ENCODE measurements at places on chromosomes 11 and 22. TPM values are rescaled to one million over a fixed set of nuclear protein-coding genes. Genes with fewer than 3 reads are reported as not detected.
A peak's percentile ranks its signal among the peaks of the same experiment; 100 is the strongest.

Gene SERPIND1
- total RNA-seq = not detected

- peaks cover 93% of the 10 kb centered on the region for H3K27me3 ChIP-seq
- peaks cover 6% of the 10 kb centered on the region for H3K4me1 ChIP-seq
- no peak overlapping the region for H3K27ac ChIP-seq
- no peak overlapping the region for H3K4me3 ChIP-seq
- DNase-seq = no peak
- peaks cover 2% of the 10 kb centered on the region for H3K36me3 ChIP-seq
These were observed 197.8 kb upstream of the SORL1-AS1 start for GRCh38 chr11:121650351-121651256.

Gene SYCE3
- not detected for total RNA-seq

DNA sequence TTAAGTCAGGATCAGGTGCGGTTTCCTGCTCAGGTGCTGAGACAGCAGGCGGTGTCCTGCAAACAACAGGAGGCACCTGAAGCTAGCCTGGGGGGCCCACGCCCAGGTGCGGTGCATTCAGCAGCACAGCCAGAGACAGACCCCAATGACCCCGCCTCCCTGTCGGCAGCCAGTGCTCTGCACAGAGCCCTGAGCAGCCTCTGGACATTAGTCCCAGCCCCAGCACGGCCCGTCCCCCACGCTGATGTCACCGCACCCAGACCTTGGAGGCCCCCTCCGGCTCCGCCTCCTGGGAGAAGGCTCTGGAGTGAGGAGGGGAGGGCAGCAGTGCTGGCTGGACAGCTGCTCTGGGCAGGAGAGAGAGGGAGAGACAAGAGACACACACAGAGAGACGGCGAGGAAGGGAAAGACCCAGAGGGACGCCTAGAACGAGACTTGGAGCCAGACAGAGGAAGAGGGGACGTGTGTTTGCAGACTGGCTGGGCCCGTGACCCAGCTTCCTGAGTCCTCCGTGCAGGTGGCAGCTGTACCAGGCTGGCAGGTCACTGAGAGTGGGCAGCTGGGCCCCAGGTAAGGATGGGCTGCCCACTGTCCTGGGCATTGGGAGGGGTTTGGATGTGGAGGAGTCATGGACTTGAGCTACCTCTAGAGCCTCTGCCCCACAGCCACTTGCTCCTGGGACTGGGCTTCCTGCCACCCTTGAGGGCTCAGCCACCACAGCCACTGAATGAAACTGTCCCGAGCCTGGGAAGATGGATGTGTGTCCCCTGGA, at the start of gene MYO7A:
Gene MYO7A, plus strand, starts transcription at position 327 of the 772 bp plus-strand sequence. CDS start 2,389 bp downstream, outside the sequence.
- peaks cover 20% of the 10 kb centered on the region for H3K36me3 ChIP-seq
- peaks cover 8% of the 10 kb centered on the region for H3K4me1 ChIP-seq
- peak within 1 kb of the TSS; percentile 62 for H3K4me3 ChIP-seq
- no peak within 1 kb of the TSS for H3K27ac ChIP-seq
- peak; percentile 47 for DNase-seq
- no peaks in the 10 kb centered on the region for H3K27me3 ChIP-seq

GRCh38 chr11:58575377-58576020, at the start of gene LPXN:
Gene LPXN (minus strand): TSS chr11:58575856. CDS start chr11:58575772, 84 bp downstream.
- H3K36me3 ChIP-seq = peaks cover 37% of the 10 kb centered on the region
- DNase-seq = no peak
- H3K4me1 ChIP-seq = peaks cover 19% of the 10 kb centered on the region
- H3K27ac ChIP-seq = peak within 1 kb of the TSS; percentile 96
- H3K4me3 ChIP-seq = peak within 1 kb of the TSS; percentile 97
- no peaks in the 10 kb centered on the region for H3K27me3 ChIP-seq

- H3K4me1 ChIP-seq = peaks cover 27% of the 10 kb centered on the region
- peak overlapping the region; percentile 26 for H3K4me3 ChIP-seq
- H3K27me3 ChIP-seq = no peaks in the 10 kb centered on the region
These were observed 16.6 kb downstream of the CRELD2 start for GRCh38 chr22:49934891-49935557.

DNA sequence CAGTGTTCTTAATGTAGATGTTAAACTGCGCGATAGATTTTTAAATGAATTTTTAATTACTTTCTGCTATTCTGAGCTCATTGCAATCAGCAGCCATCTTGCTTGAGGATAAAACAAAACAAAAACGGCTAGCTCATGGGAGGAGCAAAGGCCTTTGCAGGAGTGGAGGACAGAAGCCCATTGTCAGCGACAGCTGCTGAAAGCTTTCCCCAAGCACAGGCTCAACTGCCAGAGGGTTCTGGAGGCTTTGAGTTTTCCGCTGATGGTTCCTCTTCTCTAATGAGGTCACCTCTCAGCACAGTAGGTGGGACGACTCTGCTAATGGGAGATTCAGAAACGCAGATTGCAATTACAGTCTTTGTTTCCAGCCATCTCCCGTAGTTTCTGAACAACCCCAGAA, 167.1 kb upstream of the TTC12 start:
- H3K36me3 ChIP-seq = no peaks in the 10 kb centered on the region
- peaks cover 47% of the 10 kb centered on the region for H3K27me3 ChIP-seq
- no peak overlapping the region for H3K4me3 ChIP-seq
- H3K4me1 ChIP-seq = no peaks in the 10 kb centered on the region
- no peak overlapping the region for H3K27ac ChIP-seq
- DNase-seq = no peak

Gene UBQLNL
- 0.14 TPM for total RNA-seq

- H3K27ac ChIP-seq = no peak overlapping the region
- no peaks in the 10 kb centered on the region for H3K4me1 ChIP-seq
- H3K27me3 ChIP-seq = peaks cover 8% of the 10 kb centered on the region
These were observed 301.8 kb upstream of the SORL1-AS1 start for GRCh38 chr11:121754598-121754997.

Gene DDIAS
- total RNA-seq = 14.1 TPM

DNA sequence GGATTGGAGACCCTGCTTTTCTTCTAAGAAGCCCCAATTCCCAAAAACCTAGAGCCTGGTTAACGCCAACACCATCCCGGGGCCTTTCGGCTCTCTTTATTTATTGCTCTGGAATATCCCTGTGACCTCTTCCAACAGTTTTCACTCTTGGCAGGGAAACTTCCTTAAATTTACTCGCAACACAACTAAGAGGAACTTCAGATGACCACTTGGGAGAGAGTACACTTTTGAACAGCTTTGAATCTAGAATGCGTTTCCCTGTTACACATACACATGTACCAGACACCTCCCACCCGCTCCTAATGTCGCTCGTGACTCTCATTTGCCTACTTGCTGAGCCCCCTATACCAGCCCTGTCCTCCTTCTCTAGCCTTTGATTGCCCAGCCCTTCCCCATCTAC, 19.4 kb downstream of the TUBA8 start:
- H3K27ac ChIP-seq = no peak overlapping the region
- no peak overlapping the region for H3K4me3 ChIP-seq
- no peaks in the 10 kb centered on the region for H3K27me3 ChIP-seq
- H3K36me3 ChIP-seq = no peaks in the 10 kb centered on the region
- H3K4me1 ChIP-seq = no peaks in the 10 kb centered on the region

DNA sequence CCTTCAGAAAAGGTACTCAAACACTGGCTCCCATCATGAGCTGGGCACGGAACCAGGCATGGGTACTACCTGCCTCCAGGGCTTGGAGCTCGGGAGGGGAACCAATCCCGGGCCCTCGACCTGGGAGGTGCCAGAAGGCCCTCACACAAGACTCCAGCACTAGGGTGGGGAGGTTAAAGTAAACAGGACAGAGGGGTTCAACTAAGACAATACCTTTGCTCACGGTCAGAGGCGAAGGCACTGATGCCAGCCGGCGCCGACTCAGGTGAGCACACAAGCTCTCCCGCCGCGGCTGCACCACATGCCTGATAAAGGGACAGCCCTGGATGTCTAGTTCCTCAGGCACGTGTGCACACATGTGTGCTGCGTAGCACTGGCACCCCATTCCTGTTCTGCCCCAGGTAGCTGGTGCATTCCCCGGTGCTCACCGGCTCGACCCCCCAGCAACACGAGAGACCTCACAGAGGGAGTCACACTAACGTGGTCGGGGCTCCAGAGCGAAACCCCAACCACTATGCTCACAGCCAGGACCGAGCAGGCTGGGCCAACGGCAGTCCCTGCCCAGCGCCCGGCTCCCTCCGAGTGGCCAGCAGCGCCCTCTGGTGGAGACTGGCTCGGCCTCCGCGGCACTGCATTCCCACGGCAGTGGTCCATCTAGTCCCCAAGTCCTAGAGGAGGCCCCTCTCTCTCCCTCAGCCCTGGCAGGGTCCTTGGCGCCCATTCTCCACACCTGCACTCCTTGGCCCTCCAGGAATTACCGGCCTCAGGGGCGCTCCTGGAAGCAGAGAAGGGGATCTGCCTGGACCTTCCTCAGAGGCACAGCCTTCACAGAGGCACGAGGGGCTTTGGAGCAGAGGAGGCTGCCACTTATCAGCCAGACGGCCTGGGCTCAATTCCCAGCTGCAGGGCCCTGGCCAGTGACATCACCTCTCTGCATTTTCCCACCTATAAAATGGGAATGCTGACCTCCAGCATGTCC, 28.8 kb upstream of the MOB2 start:
- H3K4me3 ChIP-seq = no peak overlapping the region
- DNase-seq = peak; percentile 87
- no peaks in the 10 kb centered on the region for H3K36me3 ChIP-seq
- no peaks in the 10 kb centered on the region for H3K27me3 ChIP-seq

DNA sequence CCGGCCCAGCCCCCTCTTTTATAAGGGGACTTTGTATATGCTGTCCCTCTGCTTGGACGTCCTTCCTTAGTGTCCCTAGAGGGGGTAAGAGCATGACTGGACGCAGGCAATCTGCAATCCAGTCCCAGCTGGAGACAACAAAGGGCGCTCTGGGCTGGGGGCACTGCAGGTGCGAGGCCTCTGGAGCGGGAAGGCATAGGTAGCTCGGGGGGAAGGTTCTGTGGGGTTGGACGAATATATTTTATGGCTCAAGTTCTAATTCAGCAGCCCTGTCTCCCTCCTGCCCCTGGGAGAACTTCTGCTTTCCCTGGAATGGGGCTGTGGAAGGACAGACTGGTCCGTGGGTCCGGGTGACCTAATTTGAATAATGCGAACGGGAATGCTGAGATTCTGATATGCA, 40.0 kb downstream of the KCNJ4 start:
- no peak overlapping the region for H3K4me3 ChIP-seq
- peaks cover 14% of the 10 kb centered on the region for H3K36me3 ChIP-seq
- DNase-seq = no peak
- peaks cover 9% of the 10 kb centered on the region for H3K27me3 ChIP-seq
- H3K27ac ChIP-seq = no peak overlapping the region
- H3K4me1 ChIP-seq = no peaks in the 10 kb centered on the region

DNA sequence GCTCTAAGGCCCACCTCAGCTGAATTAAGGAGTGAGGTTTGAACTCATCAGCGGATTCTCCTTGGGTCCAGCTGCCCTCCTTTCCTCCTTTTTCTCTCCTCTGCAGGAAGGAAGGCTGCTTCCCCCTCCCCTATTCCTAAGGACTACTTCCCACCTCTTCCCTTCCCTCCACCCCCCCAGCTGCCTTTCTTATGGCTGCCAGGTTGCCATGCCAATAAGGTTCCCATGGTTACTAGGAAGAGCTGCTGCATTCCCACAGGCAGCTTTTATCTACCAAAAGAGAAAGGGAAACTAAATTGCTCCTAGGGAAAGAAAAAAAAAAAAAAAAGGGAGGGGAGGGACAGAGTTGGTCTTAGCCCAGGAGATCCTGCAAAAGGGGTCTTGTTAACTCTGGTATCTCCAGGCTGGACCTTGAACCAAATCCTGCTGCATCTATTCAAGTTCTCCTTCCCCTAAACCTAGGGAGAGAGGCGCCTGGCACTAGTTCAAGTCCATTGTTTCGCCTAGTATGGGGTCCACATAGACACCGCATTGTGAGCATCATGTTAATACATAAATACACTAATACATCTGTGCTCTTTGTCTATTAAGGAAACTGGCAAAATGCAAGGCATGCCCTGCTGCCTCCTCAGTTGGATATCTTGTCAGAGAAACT, 21.2 kb upstream of the FEZ1 start:
- H3K4me1 ChIP-seq = no peaks in the 10 kb centered on the region
- H3K27me3 ChIP-seq = no peaks in the 10 kb centered on the region
- H3K27ac ChIP-seq = no peak overlapping the region
- no peak for DNase-seq

Gene FAM111B
- total RNA-seq = 35.5 TPM

Gene TEX12
- not detected for total RNA-seq

- DNase-seq = peak; percentile 76
- H3K36me3 ChIP-seq = peaks cover 41% of the 10 kb centered on the region
- peak overlapping the region; percentile 73 for H3K4me3 ChIP-seq
- peak overlapping the region; percentile 76 for H3K27ac ChIP-seq
These were observed 2.2 kb downstream of the PAK1 start for GRCh38 chr11:77471558-77472193.

DNA sequence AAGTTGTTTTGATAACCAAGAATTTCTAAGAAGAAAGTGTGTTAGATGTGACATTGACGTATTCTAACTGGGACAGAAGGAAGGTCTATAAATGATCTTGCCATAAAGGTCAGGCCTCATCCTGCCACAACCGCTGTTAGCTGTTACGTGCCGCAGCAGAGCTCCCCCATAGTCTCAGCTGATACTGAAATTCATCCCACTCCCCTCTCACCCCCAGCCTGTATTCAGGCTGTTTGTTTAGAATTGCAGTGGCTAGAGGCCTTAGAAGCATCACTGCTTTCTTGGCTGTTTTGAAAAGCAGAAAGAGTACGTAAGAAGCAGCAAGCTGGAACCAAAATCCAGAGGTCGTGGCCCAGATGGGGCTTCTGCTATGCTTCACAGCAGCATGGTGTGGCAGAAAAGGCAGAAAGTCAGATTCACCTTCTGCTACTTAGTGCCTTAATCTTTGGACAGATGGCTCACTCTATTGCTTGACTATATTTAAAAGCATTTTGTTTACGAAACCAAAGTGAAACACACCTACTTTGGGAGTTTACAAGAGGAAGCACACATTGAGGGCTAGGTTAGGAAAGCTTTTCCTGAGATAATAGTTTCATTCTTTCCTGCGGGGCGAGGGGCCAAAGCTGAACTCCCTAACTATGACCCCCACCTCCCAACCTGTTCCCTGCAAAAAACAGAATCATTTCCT, 950 bp upstream of the LAYN start:
- no peak for DNase-seq
- no peaks in the 10 kb centered on the region for H3K27me3 ChIP-seq
- no peak overlapping the region for H3K4me3 ChIP-seq
- peaks cover 7% of the 10 kb centered on the region for H3K4me1 ChIP-seq
- peaks cover 6% of the 10 kb centered on the region for H3K36me3 ChIP-seq

DNA sequence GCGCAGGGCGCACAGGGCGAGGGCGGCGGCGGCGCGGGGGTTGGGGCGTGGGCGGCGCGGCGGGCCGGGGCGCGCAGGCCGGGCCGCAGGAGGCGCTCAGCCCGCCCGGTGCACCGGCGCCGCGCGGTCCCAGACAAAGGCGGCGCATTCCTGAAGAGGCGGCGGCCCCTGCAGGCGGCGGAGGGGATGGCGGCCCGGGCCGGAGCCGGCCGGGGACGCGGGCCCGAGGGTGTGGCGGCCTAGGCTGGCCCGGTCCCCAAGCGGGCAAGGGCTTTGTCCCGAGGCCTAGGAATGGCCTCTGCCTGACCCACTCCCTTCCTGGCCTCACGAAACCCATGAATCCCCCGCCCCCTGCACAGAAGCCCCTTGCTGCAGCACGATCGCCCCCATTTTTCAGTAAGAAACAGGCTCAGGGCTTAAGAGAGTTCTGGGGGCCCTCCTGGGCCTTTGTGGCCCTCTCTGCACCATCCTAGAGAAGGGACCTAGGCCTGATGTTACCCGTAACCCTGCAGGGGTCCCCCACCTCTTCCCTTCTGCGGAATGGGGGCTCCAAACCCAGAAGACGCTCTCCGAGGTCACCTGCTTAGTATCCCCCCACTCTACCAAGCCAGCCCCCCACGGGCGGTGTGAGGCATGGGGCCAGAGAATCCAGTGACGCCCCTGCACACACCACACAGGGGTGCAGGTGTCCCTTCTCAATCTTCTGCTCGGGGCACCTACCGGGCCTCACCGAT, at the start of gene RTN4R:
Gene RTN4R, minus strand, starts transcription at position 40 of the 734 bp plus-strand sequence. CDS start 226 bp downstream, outside the sequence.
- H3K4me3 ChIP-seq = peak within 1 kb of the TSS; percentile 63
- H3K27ac ChIP-seq = peak within 1 kb of the TSS; percentile 37
- peak; percentile 80 for DNase-seq
- H3K4me1 ChIP-seq = no peaks in the 10 kb centered on the region
